Bronchial epithelial cell (primary cell): ENCODE measurements at places on chromosomes 4 and X.
A peak's percentile ranks its signal among the peaks of the same experiment; 100 is the strongest.

GRCh38 chr4:182643801-182644682 is 273.1 kb downstream of the DCTD start:
- peak; percentile 20 for DNase-seq

- peak; percentile 87 for DNase-seq
Measured at GRCh38 chr4:118765399-118765798, 70.5 kb downstream of the SEC24D start.

GRCh38 chr4:147586637-147587036 is 30.6 kb upstream of the TMEM184C start:
- no peak for DNase-seq

- no peak for DNase-seq
Measured at GRCh38 chr4:111754003-111754402, 391.3 kb upstream of the FAM241A start.

- DNase-seq = no peak
Measured at GRCh38 chrX:140425712-140426395, 79.0 kb downstream of the SOX3 start.

- peak; percentile 69 for DNase-seq
Measured at GRCh38 chrX:17464194-17464593, 89.2 kb downstream of the NHS start.

- DNase-seq = no peak
Measured at GRCh38 chr4:143391261-143391660, 54.6 kb downstream of the GAB1 start.

GRCh38 chrX:19958552-19959486 is 32.0 kb downstream of the BCLAF3 start:
- DNase-seq = peak; percentile 26

DNA sequence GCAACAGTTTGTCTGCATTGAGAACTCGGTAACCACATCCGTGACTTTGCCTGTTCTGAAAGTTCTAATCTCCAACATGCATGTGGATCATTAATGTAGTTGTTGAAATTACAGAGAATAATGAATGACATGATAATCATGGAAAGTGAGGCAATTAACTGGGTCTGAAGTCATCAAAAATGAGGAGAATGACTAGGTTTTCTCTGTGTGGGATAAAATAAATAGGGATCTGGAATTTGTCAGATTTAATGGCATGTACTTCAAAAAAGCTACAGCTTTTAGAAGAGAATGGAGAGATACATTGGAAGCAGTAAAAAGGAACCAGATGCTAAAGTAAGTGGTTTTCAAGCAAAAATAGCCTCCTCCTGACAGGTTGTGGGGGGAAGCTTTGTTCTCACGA is 59.3 kb downstream of the AFM start:
- DNase-seq = no peak

GRCh38 chrX:29233592-29234183 is 646.4 kb downstream of the IL1RAPL1 start:
- DNase-seq = no peak

- DNase-seq = no peak
Measured at GRCh38 chrX:2449135-2449886, 51.5 kb downstream of the DHRSX start.

- DNase-seq = no peak
Measured at GRCh38 chr4:40365766-40366165, 30.6 kb downstream of the CHRNA9 start.

DNA sequence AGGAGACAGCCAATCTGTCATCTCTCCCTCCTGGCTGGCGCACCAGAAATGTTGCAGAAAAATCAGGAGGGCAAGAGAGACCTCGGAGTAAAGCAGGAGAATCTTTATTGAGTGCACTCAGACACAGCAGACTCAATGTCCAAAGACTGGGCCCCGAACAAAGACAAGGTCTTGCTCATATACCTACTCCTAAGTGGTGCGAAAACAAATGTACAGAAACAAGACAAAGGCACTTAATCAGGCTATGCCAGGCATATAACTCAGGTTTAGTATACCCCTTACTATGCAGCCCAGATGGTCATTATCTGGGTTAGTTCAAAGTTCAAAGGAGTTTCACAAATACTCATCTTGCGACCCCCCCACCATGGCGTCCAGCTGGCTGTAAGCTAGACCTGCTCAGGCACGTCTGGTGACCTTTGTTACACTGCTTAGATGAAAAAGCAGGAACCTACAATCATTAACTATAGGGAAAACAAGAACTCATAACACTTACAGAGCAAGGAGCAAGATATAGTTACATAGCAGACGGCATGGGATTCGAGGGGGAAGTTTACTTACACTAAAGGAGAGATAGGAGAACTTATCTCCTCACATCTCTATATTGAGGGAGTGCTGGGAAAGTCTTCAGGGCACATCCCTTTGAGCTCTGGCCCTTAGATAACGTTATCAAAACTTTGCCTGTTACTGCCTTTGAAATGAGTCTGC is 27.5 kb downstream of the SULT1E1 start:
- DNase-seq = peak; percentile 17

- peak; percentile 10 for DNase-seq
Measured at GRCh38 chrX:133473451-133473850, 58.2 kb upstream of the GPC4 start.

- DNase-seq = peak; percentile 87
Measured at GRCh38 chr4:37827030-37827685, 672 bp downstream of the PGM2 start.

DNA sequence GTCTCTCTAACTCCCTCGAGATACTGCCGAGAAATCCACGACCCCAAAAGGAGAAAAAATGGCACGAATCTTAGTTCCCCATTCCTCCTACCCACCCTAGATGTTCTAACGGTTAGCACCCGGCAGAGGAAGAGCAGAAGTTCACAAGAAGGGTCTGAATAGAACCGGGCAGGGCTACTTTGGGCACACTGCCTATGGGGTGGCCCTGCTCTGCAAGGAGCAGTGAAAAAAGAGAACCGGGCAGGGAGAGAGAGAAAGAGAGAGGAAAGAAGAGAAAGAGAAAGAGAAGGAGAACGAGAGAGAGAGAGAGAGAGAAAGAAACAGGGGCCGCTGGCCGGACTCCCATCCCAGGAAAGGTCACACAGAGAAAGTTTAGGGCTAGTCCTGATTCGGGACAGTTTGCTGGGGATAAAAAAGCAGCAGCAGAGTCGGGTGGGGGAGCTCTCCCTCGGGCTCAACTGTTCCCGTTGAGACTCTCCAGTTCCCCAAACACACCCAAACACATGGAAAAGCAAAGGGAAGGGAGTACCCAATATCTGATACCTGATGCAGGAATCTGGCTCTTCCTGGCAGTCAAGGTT is 468 bp downstream of the GLA start:
- DNase-seq = no peak

GRCh38 chr4:101973361-101973760 is 182.8 kb downstream of the BANK1 start:
- DNase-seq = peak; percentile 61

DNA sequence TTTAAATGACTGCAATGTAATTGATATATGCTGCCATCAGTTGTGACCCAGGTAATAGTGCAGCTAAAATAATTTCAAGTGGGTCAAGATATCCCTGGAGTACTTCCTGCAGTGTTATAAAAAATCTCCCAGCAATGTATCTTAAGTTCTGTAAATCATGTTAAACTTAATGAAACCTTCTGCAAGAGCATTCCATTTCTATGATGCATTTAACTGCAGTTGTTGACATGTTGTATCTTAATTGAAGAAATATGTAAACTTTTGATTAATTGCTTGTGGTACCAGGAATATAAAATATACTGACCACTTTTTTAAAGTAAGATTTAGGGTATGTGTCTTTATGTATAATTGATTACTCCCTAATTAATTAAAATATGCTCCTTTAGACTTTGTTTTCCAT is 213.6 kb downstream of the AFF2 start:
- no peak for DNase-seq

GRCh38 chr4:168183717-168184571 is 91.6 kb downstream of the ANXA10 start:
- DNase-seq = peak; percentile 54

DNA sequence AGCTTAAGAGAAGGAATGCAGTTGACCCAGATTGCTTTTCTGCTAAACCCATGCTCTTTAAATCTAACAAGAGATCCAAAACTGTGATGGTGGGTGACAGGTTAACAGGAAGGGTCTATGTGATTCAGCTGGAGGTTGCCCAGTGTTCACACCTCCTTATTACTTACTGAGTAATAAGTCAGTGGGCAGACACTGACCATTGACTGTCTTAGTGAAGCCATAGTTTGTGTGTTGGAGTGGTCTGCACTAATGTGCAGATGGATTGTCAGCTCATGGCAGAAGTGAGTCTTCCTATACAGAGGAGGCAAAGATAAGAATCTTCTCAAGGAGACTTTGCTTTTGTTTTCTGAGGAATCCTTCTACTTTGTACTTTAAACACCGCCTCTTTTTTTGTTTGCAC is 15.2 kb upstream of the RUFY3 start:
- DNase-seq = peak; percentile 29

- DNase-seq = no peak
Measured at GRCh38 chr4:5815641-5816040, 77.2 kb downstream of the CRMP1 start.

- DNase-seq = no peak
Measured at GRCh38 chr4:83257811-83258210, 26.8 kb downstream of the COQ2 start.

GRCh38 chr4:848803-849477 is 23.0 kb upstream of the CPLX1 start:
- DNase-seq = no peak

- DNase-seq = no peak
Measured at GRCh38 chr4:76952656-76953582, 3.4 kb downstream of the SEPTIN11 start.

GRCh38 chr4:26120098-26120825 is 200.6 kb upstream of the RBPJ start:
- DNase-seq = peak; percentile 68

- no peak for DNase-seq
Measured at GRCh38 chr4:22416403-22416802, 99.5 kb downstream of the ADGRA3 start.

- peak; percentile 56 for DNase-seq
Measured at GRCh38 chrX:123859409-123859845, 426 bp upstream of the XIAP start.

DNA sequence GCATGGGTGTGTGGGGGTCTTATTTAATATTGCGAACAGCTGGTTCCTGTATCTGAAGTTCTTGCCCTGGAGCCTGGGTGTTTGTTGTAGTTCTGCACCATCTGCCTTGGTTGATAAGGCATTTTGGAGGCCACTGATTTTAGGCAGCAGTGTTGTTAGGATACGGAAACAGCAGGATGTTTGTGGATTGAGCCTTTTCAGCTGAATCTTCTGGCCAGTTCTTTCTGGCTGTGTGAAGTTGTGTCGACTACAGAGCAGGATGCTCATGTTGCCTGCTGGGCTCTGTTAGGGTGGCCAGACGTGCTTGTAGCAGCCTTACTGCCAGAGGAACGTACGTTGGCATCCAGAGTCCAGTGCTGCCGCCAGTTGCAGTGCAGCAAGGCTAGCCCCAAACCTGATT is 134.2 kb downstream of the PTTG2 start:
- no peak for DNase-seq

DNA sequence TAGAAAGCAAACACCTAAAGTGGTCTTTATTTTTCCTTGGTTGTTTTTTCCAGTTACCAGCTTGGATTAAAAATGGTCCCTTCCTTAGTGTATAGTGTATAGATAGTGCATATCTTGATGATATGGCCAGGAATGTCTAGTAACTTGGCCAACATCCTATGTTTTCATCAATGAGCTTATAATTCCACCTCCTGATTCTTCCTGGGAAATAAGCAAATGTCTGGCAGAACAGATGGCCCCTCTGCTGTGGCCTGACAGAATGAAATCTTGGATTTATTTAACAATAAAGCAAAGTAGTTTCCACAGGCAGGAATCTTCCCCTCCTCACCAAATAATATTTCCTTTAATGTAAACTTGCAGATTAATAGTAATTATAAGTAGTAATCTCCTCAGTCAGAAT is 6.1 kb downstream of the SCARB2 start:
- no peak for DNase-seq

DNA sequence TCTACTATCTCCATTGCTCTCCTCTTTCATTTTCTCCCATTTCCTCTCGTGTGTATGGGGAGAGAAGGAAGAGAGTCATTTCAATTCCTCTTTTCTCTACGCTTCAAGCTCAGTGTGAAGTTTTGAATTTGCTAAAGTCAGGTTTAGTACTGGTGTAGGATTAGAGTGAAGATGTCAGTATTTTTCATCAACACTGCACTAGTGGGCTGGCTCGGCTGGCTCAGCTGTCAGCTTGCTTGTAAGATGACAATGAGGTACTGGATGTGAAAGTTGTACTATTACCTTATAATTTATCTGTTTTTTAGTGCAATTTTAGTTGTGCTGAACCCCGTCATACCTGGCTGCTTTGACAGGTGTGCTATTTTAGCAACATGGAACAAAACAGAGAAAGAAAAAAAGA is 2.1 kb upstream of the SH2D1A start:
- no peak for DNase-seq

GRCh38 chr4:188934320-188934962 is 795.2 kb downstream of the TRIML1 start:
- DNase-seq = peak; percentile 86

GRCh38 chr4:83062739-83063138 is 27.8 kb downstream of the COPS4 start:
- DNase-seq = no peak

- DNase-seq = no peak
Measured at GRCh38 chrX:13875572-13875971, 58.7 kb upstream of the GPM6B start.

DNA sequence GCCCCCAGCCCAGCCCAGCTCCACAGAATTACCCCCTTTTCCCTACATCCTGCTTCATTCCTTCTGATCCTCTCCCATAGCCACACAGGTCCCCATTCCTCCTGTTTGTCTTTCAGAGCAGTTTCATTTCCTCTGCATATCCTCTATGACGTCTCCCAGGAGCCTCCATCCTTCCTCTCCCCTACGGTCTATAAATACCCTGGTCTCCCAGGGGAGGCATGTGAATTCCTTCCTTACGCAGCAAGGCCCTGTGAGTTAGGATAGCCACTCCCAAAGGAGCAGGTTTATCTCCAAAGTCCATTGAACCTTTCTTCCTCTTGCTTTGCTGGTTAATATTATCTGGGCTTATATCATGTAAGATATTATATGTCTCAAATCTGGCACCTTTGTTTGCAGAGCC is 8.4 kb upstream of the APLN start:
- no peak for DNase-seq

DNA sequence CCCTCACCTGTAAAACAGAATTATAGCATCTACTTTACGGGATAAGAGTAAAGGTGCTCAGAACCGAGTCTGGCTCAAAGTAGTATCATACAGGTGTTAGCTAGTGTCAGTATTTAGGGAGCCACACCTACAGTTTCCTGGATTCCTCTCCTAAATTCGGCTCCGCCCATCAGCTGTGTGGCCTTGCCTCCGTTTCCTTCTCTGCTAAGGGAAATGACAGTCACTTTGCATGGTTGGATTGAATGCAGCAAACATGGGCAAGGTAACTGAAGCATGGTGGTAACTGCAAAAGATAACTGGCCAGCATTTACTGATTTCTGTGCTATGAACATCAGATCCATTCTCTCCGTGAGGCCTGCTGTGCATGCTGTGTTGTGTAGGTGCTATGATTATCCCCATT is 2.8 kb downstream of the PPP1R3F start:
- no peak for DNase-seq
